ENCODE measurements at places on chromosomes 7 and 10. TPM values are rescaled to one million over a fixed set of nuclear protein-coding genes. Genes with fewer than 3 reads are reported as not detected.

DNA sequence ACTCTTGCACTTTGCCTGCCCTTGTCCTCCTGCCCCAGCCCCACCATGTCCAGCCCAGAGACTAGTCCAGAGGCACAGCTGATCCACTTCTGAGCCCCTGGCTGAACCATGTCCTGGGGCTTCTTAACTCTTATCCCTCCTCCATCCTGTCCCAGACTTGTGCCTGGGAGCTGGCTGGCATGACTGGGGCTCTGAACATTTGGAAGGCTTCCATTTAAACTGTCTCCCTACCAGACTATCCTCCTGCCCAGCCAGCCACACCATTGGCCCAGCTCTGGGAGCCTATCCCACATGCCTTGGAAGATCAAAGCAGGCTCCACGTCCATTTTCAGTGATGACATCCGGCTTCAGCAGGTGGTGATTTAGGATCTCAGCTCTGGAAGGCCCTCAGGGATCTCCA lies 57.4 kb downstream of the FAM241B start:
- H3K4me1 ChIP-seq = no peaks in the 10 kb centered on the region
- H3K4me3 ChIP-seq = no peak overlapping the region
- H3K27ac ChIP-seq = no peak overlapping the region
- no peaks in the 10 kb centered on the region for H3K36me3 ChIP-seq

DNA sequence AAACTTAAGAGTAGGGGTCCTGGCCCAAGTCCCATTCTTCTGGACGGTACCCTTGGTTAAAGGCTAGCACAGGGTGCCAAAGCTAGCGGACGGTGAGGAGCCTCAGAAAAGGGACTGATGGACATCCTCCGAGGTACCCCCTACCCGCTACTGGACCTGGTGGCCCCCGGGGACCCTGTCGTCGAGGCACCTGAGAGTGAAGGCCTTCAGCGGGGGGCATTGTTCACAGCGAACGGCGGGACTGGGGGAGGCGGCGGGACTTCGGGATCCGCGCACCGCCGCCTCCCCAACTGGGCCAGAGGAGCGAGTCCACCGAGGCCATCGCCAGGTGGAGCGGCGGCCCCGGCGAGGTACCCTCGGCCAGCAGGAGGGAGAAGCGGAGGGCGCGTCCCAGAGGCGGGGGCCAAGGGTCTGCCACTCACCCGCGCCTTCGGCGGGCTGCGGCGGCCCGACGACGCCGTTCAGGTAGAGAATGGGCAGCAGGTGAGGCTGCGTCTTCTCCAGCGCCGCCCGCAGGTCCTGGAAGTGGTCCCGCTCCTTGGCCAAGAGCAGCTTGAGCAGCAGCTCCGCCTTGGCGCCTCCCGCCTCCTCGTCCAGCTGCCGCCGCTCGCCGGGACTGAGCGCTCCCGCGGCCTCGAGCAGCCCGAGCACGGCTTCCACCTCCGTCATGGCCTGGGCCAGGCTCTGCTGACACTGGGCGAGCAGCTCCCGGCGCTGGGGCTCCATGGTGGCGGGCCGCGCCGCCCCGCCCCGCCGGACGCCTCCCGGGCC lies 575 bp downstream of the DLG5 start:
- no peaks in the 10 kb centered on the region for H3K36me3 ChIP-seq
- peak overlapping the region; percentile 8 for H3K4me3 ChIP-seq
- peak; percentile 21 for DNase-seq
- H3K27me3 ChIP-seq = peaks cover 20% of the 10 kb centered on the region

Gene FERD3L
- not detected for polyA plus RNA-seq

Gene ADCK2
- 13.3 TPM for polyA plus RNA-seq

- H3K27me3 ChIP-seq = no peaks in the 10 kb centered on the region
- H3K4me3 ChIP-seq = no peak overlapping the region
- H3K27ac ChIP-seq = no peak overlapping the region
- DNase-seq = peak; percentile 37
- no peaks in the 10 kb centered on the region for H3K36me3 ChIP-seq
Observed at GRCh38 chr7:75756991-75757676, 14.9 kb downstream of the CCL26 start.

DNA sequence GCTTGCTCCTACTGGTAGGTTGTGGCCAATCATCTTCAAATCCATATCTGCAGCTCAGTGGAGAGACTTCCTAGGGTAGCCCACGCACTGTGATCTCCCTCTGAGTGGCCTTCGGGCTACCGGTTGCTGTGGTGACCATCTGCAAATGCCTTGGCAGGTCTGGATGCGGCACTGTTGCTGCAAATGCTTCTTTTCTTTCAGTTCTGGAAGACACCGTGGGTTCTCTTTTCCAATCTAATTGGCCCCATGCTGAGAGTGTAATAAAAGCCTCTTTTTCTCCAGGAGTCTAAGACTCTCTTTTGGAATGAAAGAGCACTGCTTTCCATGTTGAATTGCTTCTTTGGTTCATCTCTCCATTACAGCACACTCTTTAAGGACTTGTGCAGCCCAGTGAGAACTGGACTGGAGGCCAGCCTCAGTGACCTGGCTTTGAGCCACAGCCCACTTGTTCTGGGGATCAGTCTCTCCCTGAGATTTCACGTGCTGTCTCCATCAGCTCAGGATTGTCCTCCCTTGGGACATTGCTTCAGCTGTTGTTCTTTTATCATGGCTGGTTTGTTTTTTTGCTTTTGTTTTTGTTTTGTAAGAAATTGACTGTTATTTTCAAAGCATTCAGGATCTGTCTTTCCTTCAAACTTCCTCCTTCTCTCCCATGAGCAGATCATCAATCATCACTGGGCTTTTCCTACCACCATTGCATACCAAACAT lies 286.6 kb downstream of the BMPER start:
- no peaks in the 10 kb centered on the region for H3K36me3 ChIP-seq
- H3K27ac ChIP-seq = no peak overlapping the region
- H3K4me3 ChIP-seq = no peak overlapping the region
- no peaks in the 10 kb centered on the region for H3K27me3 ChIP-seq
- no peaks in the 10 kb centered on the region for H3K4me1 ChIP-seq

- H3K4me3 ChIP-seq = no peak overlapping the region
- no peaks in the 10 kb centered on the region for H3K27me3 ChIP-seq
- peaks cover 4% of the 10 kb centered on the region for H3K36me3 ChIP-seq
- H3K4me1 ChIP-seq = peaks cover 67% of the 10 kb centered on the region
- DNase-seq = no peak
Observed at GRCh38 chr10:48705401-48705938, 20.8 kb downstream of the WDFY4 start.

DNA sequence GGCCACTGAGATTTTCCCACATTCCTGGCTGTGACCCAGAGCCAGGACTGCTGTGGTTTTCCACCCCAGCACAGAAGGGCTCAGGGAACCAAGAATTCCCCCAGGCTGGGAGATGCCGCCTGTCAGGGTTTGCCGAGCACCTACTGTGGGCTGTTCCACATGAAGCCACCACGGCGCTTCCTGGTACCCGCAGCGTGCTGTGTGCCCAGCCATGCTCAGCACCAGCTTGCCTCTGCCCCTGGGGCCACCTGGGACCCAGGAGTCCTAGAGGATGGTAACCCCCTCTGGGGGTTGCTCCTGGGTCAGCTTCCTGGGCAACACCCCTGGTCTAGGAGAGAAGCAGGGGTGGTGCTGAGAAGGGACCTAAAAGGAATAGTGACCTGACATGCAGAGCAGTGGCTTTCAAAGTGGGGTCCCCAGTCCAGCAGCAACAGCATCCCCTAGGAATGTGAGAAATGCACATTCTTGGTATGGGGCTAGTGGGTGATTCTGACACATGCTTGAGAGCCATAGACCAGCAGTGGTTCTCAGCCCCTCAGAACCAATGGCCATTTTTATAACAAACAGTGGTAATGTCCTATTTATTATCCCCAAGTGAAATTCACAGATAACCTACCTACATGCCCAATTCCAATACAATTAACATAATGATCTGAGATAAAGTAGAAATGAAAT lies 53.4 kb downstream of the TSPAN15 start:
- no peak for DNase-seq
- no peaks in the 10 kb centered on the region for H3K36me3 ChIP-seq
- peaks cover 5% of the 10 kb centered on the region for H3K4me1 ChIP-seq
- no peak overlapping the region for H3K27ac ChIP-seq

DNA sequence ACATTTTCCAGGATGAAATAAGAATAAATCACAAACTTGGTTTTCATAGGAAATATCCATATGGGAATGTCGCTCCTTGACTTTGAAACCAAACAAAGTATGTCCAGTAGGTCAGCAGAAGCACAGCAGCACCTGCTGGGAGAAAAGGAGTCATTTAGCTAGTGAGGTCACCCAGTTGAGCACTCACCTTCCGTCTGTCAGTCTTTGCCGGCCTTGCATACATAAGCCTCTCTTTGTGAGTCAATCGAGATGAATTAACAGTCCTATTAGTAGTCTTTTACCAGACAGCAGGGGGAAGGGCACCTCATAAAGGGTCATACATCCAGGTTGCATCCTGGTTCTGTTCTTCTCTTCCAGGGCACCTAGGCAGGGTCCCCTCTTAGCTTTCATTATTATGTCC lies 232.5 kb upstream of the FZD1 start:
- H3K27me3 ChIP-seq = no peaks in the 10 kb centered on the region
- no peak overlapping the region for H3K27ac ChIP-seq
- H3K36me3 ChIP-seq = no peaks in the 10 kb centered on the region
- no peaks in the 10 kb centered on the region for H3K4me1 ChIP-seq

Gene GPRIN2
- not detected for polyA plus RNA-seq
